Fibroblast of gingiva (primary cell): ENCODE measurements at places on chromosomes 12 and 14.
A peak's percentile ranks its signal among the peaks of the same experiment; 100 is the strongest.

- peak; percentile 87 for DNase-seq
Measured at GRCh38 chr14:103880348-103881267, 33.2 kb upstream of the PPP1R13B start.

DNA sequence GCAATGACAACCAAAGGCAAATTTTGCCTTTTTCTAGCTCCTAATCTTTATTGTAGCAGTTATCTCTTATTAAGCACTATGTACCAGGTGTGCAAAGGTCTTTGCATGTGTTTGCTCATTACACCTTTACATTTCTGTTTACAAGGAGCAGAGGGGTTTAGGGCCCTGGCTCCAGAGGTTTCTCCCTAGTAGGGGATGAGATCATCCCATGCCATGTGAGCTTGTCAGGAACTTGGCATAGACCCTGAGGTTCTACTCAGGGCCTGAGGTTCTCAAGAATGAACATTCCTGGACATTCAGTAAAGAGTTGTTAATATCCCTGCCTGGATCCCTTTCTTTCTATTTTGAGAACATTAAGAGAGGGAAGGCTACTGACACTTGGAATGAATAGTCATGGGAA is 292.0 kb downstream of the RPAP3 start:
- no peak for DNase-seq

DNA sequence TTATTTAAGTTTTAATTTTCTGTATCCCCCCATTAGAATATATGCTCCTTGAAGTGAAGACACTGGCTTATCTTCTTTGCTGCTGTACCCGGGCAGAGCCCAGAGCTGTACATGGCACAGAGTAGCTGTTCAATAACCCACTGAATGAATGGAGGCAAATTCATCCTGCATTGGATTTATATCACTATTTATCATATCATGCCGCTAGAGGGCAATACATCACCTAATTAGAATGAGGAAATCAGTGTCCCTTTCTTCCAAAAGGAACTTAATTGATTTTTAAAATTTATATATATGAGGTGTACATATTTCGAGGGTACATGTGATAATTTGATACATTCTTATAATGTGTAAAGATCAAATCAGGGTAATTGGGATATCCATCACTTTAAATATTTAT is 89.2 kb upstream of the TMEM260 start:
- DNase-seq, result peak; percentile 22

DNA sequence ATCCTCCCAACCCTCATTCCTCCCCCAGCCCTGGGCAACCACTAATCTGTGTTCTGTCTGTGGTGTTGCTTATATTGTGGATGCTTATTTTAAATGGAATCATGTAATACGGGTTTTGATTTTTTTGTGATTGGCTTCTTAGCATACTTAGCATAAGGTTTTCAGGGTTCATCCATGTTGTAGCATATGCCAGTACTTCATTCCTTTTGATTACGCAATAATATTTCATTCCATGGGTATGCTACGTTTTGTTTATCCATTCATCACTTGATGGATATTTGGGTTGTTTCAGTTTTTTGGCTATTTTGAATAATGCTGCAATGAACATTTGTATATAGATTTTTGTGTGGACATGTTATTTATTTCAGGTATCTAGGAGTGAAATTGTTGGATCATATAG is 82.9 kb downstream of the TSPAN9 start:
- peak; percentile 58 for DNase-seq

- DNase-seq, result peak; percentile 31
Measured at GRCh38 chr12:45017916-45018315, 33.0 kb downstream of the DBX2 start.

DNA sequence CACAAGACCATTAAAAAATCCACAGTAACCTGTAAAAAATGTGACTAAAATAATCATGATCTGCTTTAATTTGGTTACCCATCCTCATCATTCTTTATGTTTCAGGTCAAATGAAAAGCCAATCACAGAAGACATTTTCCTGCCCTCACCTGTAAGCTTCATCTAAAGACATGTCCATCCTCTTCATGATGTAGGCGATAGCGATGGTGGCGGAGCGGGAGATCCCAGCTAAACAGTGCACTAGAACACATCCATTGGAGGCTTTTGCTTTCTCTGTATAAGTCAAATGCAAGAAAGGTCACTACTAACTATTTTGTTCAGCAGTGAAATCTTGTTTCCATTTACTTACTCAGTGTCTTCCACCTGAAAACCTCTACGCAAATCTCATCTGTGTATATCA is 82.6 kb downstream of the DUSP16 start:
- DNase-seq, result no peak

DNA sequence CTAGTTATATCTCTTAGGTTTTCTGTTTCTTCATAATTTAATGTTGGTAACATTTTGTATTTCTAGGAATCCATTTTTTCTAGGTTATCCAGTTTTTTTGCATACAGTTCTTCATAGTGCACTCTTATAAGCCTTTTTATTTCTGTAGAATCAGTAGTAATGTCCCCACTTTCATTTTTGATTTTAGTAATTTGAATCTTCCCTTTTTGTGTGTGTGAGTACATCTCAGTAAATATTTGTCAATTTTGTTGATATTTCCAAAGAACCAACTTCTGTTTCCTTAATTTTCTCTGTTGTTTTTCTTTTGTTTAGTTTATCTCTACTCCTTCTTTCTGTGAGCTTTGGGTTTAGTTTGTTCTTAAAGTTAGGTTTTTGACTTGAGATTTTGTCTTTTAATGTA is 507.3 kb upstream of the RGS6 start:
- DNase-seq, result no peak

DNA sequence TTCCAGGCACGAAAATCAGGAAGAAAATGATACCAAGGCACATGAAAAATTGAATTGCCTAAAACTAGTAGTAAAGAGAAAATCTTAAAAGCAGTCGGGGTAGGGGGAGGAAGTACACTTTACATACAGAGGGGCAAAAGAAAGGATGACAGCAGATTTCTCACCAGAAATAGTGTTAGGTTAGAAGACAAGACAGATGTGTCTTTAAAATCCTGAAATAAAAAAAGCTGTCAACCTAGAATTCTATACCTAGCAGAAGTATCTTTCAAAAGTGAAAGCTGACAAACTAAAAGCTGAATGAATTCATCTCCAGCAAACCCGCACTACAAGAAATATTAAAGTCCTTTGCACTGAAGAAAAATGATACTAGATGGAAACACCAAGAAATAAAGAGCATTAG is 280.4 kb downstream of the FOXN3 start:
- DNase-seq, result no peak

- no peak for DNase-seq
Measured at GRCh38 chr12:131786331-131786730, 41.9 kb upstream of the MMP17 start.

DNA sequence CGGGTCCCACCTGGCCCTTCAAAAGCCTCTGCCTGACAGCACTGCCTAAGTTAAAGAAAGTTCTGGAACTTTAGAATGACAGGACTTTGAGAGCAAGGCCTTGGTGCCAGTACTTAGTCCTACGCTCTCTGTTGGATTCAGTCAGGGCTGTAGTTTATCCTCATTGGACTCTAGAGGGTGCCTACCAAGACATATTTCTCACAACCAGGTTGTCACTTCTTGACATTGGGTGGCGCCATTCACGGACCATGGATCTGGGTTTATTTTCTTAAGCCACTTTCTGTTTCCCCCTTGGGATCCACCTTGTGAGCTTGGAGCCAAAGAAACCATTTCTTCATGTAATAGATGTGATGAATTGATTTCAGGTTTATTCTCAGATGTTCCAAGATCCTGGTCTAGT is 787.0 kb upstream of the TBX3 start:
- no peak for DNase-seq

DNA sequence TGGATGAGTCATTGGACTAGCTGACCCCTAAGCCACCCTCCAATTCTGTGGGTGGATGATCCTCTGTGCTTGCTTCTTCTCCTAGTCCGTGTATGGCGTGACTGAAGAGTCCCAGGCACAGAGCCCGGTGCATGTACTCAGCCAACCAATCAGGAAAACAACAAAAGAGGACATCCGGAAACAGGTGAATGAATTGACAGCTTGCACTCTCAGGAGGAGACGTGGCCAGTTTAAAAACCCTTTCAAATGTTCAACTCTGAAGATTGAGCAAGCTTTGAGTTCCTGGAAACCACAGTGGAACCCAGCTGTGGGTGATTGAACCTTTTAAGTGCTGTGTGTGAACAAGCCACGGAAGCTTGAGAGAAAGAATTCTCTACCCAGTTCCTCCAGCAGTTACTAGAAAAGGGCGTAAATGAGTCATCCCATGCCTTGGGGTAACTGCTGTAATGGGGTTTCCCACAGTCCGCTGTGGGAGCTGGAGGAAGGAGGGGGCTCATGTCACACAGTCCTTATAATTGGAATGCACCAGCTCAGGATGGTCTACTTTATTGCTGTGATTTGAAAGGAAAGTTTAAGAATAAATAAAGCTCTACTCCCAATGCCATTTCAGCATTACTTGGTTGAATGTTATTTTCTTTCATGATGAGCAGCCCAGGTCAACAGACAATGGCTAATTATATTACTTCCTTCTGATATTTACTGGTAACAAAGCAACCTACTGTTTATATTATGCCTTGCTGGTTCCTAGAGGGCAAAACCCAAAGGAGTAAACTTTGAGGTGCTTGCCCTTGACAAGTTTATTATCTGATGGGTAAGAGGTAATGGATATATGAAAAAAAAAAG is 417.0 kb downstream of the DPF3 start:
- DNase-seq, result peak; percentile 48

DNA sequence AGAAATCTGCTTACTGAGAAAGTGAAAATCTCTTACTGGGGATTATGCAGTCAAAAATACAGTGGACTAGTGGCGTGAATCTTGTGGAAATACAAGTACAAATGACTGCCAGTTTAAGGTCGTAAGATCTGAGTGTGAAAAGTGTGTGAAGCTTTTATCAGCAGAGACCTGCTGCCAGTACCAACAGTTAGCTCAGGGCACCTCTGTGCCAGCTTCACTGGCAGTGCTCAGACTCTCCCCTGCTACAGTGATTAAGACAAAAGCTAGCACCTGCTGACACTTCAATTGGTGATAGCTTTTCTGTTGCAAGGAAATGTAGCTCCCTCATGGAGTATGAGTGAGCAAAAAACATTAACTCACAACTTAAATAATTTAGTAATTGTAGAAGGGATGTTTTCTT is 185.1 kb downstream of the ANO6 start:
- DNase-seq, result no peak

DNA sequence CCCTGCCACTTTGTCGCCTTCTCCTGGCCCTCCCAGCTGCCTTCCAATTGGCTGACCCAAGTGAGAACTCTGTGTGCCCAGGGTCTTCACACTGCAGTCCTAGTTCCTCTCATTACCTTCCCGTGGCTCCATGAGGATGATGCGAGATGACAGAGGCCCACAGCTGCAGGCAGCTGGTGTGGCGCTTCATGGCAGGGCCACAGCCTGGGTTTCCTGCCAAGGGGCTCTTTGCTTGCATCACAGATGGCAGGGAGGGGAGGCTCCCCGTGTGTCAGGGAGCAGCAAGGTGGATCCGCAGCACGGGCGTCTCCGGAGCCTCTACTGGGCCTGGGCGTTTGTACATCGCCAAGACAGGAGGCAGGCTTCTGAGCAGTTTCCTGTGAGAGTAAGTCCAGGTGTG is 28.9 kb downstream of the DEGS2 start:
- DNase-seq, result no peak

DNA sequence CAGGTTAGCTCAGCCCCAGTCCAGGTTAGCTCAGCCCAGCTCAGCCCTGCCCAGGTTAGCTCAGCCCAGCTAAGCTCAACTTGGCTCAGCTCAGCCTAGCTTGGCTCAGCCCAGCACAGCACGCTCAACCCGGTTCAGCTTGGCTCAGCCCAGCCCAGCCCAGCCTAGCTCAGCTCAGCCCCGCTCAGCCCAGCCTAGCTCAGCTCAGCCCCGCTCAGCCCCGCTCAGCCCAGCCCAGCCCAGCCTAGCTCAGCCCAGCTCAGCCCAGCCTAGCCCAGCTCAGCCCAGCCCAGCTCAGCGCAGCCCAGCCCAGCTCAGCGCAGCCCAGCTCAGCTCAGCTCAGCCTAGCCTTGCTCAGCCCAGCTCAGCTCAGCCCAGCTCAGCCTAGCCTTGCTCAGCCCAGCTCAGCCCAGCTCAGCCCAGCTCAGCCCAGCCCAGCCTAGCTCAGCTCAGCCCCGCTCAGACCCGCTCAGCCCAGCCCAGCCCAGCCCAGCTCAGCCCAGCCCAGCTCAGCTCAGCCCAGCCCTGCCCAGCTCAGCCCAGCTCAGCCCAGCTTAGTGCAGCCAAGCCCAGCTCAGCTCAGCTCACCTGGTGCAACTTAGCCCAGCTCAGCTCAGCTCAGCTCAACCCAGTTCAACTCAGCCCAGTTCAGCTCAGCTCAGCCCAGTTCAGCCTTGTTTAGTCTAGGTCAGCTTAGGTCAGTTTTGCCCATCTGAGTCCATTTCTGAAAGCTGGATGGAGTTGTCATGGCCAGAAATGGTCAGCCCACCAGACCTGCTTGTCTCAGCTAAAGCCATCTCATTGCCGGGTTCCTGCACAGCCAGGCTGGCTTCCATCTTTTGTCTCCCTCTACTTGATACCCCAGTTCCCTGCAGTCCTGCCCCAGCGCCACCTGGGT is 333.6 kb downstream of the TMEM121 start:
- DNase-seq, result no peak

DNA sequence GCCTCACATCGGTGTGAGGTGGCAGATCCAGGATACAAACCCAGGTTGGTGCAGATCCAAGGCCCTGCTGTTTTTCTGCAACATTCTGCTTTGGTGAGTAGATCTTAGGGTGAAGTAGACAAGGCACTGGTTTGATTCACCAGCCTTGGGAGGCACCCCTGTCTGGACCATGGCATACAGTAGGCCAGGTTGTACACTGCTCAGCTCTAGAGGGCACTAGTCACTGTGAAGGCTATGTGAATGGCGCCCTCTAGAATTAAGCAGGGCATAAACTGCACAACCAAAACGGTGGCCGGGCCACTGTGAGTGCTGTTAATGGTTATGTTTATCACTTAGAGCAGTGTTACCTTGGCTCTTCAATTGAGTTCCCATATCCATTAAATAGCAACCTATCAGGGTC is 280.6 kb upstream of the PWP1 start:
- DNase-seq, result no peak

- no peak for DNase-seq
Measured at GRCh38 chr12:3042394-3042793, 34.8 kb upstream of the TSPAN9 start.

DNA sequence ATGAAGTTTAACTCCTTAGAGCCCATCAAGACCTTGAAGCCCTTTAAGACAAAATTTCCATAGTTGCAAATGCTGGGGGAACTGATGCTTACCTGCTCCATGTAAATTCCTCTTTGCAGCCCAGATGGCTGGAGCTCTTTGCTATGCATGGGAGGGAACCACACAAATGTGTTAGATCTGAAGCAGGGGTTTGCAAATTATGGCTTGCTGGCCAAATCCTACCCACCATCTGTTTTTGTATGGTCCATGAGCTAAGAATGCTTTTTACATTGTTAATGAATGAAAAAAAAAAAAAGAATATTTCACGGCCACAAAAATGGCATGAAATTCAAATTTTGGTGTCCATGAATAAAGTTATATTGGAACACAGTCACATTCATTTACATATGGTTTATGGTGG is 74.6 kb downstream of the GCH1 start:
- no peak for DNase-seq
